ENCODE measurements at places on chromosomes 6 and 20.

DNA sequence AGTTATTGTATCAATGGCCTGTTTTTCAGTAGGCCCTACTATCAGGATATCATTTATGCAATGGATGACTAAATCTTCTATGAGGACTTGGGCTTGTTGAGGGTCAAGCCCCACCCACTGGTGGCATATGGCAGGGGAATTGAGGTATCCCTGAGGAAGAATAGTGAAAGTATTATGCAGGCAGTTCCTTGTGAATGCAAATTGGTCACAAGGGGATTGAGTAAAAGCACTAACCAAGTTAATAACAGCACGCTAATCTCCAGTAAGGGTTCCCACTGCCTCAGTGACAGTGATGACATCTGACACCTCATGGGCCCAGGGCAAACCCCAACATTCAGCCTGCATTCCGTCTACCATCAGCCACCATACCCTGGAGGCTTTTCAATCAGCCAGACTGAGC lies 14.9 kb downstream of the BPIFA1 start:
- DNase-seq: no peak

- DNase-seq: no peak
These were observed 751.0 kb downstream of the CD109 start for GRCh38 chr6:74447013-74447412.

- DNase-seq: peak; percentile 59
These were observed 74.8 kb downstream of the JARID2 start for GRCh38 chr6:15320693-15321092.

DNA sequence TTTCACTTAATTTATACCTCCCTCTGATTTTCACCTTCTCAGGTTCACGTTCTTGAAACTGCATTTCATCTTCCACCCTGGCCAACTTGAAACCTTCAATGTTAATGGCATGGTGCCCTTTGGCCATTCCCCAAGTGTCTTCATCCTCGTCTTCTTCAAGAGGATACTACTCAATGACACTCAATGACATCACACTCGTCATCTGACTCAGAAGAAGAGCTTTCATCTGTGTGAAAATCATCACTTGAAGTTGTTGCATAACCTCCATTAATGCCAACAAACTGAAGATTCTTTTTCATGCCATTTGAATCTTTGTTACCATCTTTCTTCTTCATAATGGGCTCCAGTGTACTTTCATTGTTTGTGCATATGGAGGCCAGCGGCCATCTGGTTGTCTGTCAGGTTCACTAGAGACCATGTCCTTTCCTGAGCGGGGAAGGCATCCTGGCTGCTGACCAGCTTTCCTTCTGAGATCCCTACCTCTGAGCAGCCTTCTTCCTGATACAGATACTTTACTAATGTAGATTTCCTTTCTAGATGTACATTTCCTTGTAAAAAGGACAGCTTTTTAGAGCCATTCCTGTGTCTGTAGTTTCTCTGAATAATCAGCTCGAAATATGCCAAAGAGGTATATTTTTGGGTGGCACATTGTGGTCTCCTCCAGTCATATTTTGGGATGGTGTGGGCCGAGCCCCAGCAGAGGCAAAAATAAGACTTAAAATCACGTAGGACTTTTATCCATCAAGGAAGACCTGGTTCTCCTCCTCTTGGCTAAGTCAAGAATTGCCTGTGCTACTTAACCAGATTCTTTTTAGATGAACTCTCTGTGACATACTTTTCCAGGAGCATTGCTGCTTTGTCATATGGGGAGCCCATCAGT lies 21.3 kb downstream of the TRMT6 start:
- DNase-seq: no peak

DNA sequence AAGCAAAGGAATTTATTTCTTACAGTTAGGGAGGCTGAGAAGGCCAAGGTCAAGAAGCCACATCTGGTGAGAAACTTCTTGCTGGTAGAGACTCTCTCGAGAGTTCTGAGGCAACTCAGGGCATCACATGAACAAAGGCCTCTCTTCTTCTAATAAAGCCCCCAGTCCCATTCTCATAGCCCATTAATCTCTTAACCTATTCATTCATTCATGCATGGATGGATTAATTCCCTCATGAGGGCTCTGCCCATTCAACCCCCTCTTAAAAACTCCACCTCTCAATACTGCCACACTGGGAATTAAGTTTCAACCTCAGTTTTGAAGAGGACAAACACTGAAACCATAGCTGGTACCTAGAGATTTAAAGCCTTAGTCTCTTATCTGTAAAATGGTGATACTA lies 217.9 kb upstream of the SPTLC3 start:
- DNase-seq: no peak

DNA sequence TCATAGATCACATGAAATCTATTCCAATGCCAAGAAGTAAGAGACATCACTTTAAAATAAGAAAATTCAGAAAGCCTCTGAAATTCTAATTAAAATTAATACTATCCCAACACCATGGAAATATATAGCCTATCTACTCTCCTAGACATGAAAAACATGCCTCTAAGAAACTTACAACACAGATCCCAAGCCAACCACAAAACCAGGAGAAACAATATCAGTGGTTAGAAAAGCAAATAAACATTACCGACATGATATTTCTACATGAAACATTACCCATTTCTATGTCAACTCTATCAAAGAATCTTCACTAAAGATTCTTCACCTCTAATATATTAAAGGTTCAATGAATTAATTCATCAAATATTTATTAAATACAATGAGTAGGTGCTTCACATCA lies 4.8 kb downstream of the EPB41L2 start:
- no peak for DNase-seq

GRCh38 chr20:1335961-1336698 lies 7.2 kb upstream of the SDCBP2 start:
- no peak for DNase-seq

GRCh38 chr6:9028086-9028485 lies 592.7 kb upstream of the SLC35B3 start:
- no peak for DNase-seq

DNA sequence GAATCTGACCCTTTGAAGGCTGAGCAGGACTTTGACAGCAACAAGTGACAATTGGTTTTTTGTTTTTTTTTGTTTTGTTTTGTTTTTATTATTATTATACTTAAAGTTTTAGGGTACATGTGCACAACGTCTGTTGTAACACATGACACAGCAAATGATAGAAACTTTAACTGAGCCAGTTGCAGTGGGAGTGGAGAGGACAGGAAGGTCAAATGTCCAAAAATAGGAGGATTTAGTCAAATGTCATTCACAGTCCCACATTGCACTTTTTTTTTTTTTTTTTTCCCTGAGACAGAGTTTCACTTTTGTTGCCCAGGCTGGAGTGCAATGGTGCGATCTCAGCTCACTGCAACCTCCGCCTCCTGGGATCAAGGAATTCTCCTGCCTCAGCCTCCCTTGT lies 223.0 kb downstream of the HIVEP2 start:
- no peak for DNase-seq

- DNase-seq: no peak
These were observed 15.7 kb upstream of the QKI start for GRCh38 chr6:163398815-163399214.

- DNase-seq: peak; percentile 74
These were observed 12.0 kb upstream of the TRMT11 start for GRCh38 chr6:125974214-125974866.

- DNase-seq: no peak
These were observed 116.6 kb upstream of the TRAF3IP2 start for GRCh38 chr6:111722179-111722731.

DNA sequence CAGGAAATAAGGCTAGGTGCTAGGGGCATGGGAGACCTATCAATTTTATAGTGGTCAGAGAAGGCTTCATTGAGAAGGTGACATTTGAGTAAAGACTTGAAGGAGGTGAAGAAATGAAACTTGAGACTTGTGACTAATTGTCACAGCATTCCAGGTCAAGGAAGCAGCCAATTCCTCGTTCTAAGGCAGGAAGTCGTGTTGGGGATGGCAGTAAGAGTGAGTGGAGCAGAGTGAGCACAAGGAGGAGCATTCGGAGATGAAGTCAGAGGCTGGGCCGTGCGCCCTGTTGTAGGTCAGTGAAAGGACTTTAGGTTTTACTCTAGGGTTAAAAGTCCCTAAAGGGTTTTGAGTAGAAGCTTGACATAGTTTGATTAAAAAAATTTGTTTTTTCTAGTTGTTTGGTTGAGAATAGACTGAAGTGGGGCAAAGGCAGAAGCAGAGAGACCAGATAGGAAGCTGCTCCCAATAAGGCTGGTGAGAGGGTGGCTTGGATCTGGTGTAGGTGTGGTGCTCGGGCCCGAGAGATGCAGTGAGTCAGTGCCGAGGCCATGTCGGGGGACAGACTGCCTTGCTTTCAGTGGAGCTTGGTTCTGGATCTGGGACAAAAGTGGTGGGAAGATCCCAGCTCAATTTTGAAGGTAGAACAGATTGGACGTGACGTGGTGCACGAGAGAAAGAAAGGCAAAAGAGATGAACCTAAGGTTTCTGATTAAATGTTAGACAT lies 2.6 kb upstream of the RSPH3 start:
- no peak for DNase-seq

DNA sequence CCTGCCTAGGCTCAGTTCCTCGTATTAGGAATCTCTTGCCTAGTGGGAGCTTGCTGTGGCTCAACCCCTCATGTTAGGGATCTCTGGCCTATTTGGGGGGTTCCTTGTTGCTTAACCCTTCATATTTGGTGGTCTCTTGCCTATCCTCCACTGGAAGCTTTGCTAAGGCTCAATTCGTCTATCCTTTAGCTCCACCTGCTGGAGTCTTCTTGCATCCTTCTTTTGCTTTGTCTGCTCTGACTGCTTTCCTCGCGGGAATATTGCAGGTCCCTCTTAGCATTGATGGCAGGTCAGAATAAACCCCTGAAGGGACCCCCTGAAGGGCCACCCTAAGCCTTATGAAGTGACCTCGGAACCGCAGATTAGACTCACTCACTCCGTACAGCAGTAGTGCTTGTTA lies 203.0 kb upstream of the TBX18 start:
- DNase-seq: peak; percentile 2

DNA sequence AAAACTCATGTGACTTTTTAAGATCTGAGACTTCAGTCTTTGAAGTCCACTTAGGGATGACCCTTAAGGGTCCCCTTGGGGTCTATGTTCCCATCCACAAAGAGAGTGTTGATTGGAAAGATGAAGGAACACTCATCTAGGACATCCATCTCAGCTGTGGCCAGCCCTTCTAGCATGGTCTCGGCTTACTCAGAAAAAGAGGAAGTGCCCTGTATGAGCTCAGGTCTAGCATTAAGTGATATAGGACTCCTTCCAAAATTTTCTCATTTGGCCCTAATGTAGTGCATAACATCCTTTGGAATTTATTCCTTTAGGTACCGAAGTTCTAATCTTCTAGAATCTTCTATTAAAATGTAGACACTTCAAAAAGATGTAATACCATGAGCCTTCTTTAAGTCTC lies 77.4 kb downstream of the NDUFAF5 start:
- DNase-seq: no peak

DNA sequence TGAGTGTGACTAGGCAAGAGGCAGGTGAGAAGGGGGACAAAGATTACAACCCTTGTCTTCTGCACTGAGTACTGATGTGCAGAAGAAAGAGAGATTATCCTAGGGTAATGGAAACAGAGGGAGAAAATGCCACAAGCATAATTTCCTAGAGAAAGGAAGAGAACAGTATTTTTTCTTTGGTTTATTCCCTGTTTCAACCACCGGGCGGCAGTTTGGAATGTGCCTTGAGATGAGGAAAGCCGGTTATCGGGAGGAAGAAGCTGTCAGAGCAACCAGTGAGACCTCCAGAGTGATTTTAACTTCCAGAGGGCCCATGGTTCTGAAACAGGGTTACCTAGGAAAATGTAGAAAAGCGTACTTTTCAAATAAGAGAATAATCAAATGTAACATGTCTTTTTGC lies 121.4 kb downstream of the REV3L start:
- DNase-seq: peak; percentile 52

- peak; percentile 39 for DNase-seq
These were observed 7.5 kb downstream of the HSPA12B start for GRCh38 chr20:3739926-3740451.

GRCh38 chr6:153624528-153624927 lies 414.5 kb upstream of the OPRM1 start:
- no peak for DNase-seq

- no peak for DNase-seq
These were observed 103.1 kb downstream of the SULF2 start for GRCh38 chr20:47682028-47682783.

- no peak for DNase-seq
These were observed 20.1 kb upstream of the MTCL3 start for GRCh38 chr6:127539272-127539671.
